Transverse colon (tissue), 4 donors: ENCODE measurements at places on chromosomes 4 and X. TPM values are rescaled to one million over a fixed set of nuclear protein-coding genes. Genes with fewer than 3 reads are reported as not detected.

The BMPR1B gene
- total RNA-seq = 3.2 TPM

The CXCL13 gene
- 14.9 TPM for total RNA-seq

- H3K27me3 ChIP-seq = no peaks in the 10 kb centered on the region
- H3K4me3 ChIP-seq = no peak overlapping the region
- no peaks in the 10 kb centered on the region for H3K36me3 ChIP-seq
- H3K4me1 ChIP-seq = no peaks in the 10 kb centered on the region
These were observed 18.7 kb upstream of the CD40LG start for GRCh38 chrX:136629084-136629750.

The ZDHHC15 gene
- total RNA-seq = 0.48 TPM

The MID2 gene
- total RNA-seq = 6.5 TPM

The FGA gene
- total RNA-seq = not detected
